LHCN-M2 (cell line): ENCODE measurements at places on chromosomes 2 and 18.

- DNase-seq: no peak
Measured at GRCh38 chr2:42068571-42069178, 20.9 kb downstream of the PKDCC start.

GRCh38 chr2:105142239-105142638 lies 99.3 kb upstream of the GPR45 start:
- DNase-seq: no peak

GRCh38 chr18:48790869-48791635 lies 159.7 kb downstream of the SMAD7 start:
- no peak for DNase-seq

- DNase-seq: no peak
Measured at GRCh38 chr2:23359631-23360567, 25.1 kb upstream of the KLHL29 start.

GRCh38 chr18:76823161-76823538 lies 793 bp downstream of the ZNF236 start:
- no peak for DNase-seq

DNA sequence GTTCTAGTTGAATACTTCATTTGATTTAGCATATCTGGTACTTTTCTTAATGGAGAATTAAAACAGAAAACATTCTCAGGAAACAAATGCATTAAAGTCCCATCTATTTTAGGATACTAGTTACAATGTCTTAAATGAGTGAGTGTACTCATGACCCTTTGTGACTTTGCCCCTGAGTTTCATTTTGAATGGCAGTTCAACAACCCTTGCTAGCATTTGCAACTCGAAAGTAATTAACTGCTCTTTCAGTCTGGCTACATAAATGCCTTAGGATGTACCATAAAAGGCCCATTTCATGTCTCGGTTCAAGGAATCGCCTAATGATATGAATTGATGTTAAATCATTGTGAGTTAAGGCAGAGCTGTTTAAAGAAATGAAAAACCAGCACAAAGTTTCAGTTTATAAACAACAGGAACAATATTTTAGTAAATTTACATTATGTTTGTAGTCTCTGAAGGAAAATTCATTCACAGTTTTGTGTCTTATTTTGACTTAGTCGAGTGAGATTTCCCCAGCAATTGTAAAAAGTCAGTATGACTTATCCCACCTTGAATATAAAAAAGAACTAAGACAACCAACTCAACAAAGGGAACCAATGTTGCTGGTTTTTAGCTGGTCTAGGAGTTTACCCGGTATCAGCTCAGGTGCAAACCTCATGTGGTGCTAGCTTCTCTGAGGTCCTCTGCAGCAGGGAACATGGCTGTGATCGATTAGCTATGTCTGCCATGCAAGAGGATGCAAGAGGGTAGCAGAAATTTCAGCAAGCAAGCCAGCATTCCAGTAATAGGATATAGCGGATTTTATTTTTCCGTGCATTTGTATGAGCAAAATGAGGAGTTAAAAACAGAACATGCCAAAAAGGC lies 386.2 kb downstream of the PTPRM start:
- no peak for DNase-seq
